ENCODE measurements at places on chromosomes 1 and 21.
A peak's percentile ranks its signal among the peaks of the same experiment; 100 is the strongest.

DNA sequence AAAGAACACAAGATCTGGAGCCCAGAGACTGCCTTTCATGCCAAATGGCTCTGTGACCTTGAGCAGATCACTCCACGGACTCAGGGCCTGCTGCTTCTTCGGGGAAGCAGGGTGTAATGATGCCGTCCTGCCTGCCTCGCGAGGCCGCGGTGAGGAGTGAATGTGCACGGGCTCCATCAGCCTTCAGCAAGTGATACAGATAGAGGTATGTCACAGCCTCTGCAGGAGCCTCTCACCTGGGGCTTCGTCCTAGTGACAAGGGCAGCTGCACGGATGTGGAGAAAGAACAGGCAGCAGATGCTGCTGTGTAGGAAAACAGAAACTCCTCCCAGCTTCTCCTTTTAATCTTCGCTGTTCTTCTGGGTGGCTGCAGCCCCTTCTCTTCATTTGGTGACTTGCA is 127.5 kb downstream of the KCNN3 start:
- H3K4me1 ChIP-seq, result peaks cover 11% of the 10 kb centered on the region
- H3K27ac ChIP-seq, result no peak overlapping the region
- DNase-seq, result no peak
- no peak overlapping the region for H3K4me3 ChIP-seq

DNA sequence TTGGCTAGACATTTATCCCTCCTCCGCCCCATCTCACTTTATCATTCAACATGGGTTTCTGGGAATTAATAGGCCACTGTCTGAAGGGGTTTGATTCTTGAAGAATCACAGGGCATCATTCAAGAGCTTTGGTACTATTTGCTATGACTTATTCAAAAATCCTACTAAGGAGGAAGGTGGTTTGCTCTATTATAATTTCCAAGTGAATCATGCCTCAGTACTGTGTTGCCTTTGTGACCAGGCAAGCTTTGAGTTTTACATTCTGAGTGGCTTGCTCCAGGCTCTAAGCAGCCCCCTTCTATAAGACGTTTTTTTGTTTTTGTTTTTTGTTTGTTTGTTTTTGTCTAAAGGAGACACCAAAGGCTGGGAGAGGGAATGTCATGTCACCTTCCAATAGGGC is 2.6 kb downstream of the C1orf21 start:
- peaks cover 57% of the 10 kb centered on the region for H3K27me3 ChIP-seq
- no peak for DNase-seq
- H3K4me1 ChIP-seq, result peaks cover 12% of the 10 kb centered on the region

DNA sequence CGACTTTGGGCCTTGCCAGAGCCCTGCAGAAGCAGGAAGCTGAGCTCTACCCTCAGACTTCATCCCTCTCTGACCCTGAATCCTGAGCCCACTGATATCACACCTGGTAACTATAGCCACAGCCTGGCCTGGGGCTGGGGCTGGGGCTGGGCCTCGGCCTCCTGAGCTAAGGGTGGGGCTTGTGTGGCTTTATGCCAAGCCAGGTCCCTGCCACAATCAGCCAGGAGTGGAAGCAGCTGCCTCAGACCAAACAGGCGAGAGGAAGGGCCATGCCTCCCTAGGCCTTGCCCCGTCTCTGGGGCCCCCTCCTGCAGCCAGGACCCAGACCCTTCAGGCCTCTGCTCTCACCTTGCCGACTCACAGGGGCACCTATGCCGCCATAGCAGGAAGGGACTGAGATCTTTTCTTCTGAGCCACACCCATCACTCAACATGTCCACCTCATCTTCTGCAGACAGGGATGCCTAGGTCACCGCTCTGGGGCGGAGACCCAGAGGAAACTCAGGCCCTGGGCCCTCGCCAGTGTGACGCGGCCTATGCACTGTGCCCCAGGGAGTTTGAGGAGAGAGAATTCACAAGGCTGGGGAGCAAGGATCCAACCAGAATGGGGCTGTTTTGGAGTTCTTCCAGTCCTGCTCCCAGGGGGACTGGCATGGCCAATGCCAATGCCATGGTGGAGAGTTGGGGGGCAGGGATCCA is 5.7 kb downstream of the UBXN11 start:
- no peak overlapping the region for H3K4me3 ChIP-seq
- H3K4me1 ChIP-seq, result peaks cover 2% of the 10 kb centered on the region
- H3K27me3 ChIP-seq, result no peaks in the 10 kb centered on the region
- DNase-seq, result no peak
- H3K27ac ChIP-seq, result no peak overlapping the region
- H3K36me3 ChIP-seq, result peaks cover 2% of the 10 kb centered on the region

DNA sequence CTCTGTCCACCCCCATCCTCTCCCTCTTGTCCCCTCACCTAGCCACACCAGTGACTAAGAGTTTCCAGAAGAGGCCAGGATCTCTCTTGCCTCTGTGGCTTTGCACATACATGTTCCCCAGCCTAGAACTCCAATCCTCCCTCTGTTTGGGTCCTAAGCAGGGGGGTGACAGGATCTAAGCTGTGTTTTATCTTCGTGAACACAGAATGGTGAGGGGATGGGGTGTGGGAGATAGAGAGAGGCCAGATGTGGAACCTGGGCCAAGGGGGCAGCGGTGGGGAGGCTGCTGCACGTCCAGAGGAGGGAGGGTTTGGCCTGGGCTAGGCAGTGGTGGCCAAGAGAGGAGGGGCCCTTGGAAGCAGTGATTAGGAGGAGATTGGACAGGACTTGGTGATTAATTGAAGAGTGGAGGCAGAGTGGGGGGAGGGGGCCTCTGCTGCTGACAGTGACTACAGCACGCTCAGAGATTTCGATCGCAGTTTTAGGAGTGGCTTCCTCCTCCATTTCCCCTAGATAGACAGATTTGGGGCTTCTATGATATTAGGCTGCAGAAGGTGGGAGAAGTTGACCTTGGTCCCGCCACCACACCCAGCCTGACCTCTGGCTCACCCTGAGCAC is 17.1 kb upstream of the ADGRB2 start:
- H3K36me3 ChIP-seq, result no peaks in the 10 kb centered on the region
- H3K27me3 ChIP-seq, result peaks cover 21% of the 10 kb centered on the region
- no peak for DNase-seq
- peaks cover 11% of the 10 kb centered on the region for H3K4me1 ChIP-seq

- peaks cover 4% of the 10 kb centered on the region for H3K27me3 ChIP-seq
- DNase-seq, result no peak
Measured at GRCh38 chr1:224747578-224747977, 131.5 kb downstream of the CNIH3 start.

GRCh38 chr1:27116232-27116631 is 38.7 kb downstream of the SLC9A1 start:
- no peak overlapping the region for H3K27ac ChIP-seq
- DNase-seq, result no peak
- no peaks in the 10 kb centered on the region for H3K27me3 ChIP-seq
- H3K4me1 ChIP-seq, result peaks cover 3% of the 10 kb centered on the region
- H3K36me3 ChIP-seq, result no peaks in the 10 kb centered on the region

GRCh38 chr1:155833665-155834295 is 23.2 kb downstream of the GON4L start:
- no peak overlapping the region for H3K4me3 ChIP-seq
- peaks cover 1% of the 10 kb centered on the region for H3K4me1 ChIP-seq
- no peak overlapping the region for H3K27ac ChIP-seq

GRCh38 chr1:7232441-7233236 is 447.4 kb downstream of the CAMTA1 start:
- DNase-seq, result no peak
- H3K36me3 ChIP-seq, result no peaks in the 10 kb centered on the region
- no peak overlapping the region for H3K4me3 ChIP-seq
- H3K27ac ChIP-seq, result no peak overlapping the region

GRCh38 chr1:157968946-157969345 is 24.5 kb upstream of the KIRREL1 start:
- DNase-seq, result no peak
- H3K4me3 ChIP-seq, result no peak overlapping the region
- no peaks in the 10 kb centered on the region for H3K36me3 ChIP-seq
- peak overlapping the region; percentile 26 for H3K27ac ChIP-seq
- H3K27me3 ChIP-seq, result no peaks in the 10 kb centered on the region
